IPS DF 6.9 (cell line): ENCODE measurements at places on chromosomes 6 and 20.

- no peak for DNase-seq
Measured at GRCh38 chr6:112007805-112008204, 46.1 kb upstream of the CCN6 start.

DNA sequence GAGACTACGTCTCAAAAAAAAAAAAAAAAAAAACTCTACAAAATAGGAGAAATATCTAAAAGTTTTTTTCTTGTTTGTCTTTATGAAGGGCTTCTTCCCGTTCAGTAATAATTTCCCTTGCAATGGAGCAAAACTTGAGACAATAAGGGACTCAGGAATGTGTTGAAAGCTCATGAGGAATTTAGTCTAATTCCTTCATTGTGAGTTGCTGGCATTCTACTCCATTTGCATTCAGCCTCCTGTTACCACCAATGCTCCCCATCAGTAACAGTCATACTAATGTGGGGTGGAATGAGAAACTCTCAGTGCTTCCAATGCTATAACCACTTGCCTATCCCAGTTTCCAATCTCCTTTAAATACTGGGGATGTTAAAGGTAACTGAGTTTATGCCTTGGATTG is 576.7 kb upstream of the AGPAT4 start:
- DNase-seq = no peak

DNA sequence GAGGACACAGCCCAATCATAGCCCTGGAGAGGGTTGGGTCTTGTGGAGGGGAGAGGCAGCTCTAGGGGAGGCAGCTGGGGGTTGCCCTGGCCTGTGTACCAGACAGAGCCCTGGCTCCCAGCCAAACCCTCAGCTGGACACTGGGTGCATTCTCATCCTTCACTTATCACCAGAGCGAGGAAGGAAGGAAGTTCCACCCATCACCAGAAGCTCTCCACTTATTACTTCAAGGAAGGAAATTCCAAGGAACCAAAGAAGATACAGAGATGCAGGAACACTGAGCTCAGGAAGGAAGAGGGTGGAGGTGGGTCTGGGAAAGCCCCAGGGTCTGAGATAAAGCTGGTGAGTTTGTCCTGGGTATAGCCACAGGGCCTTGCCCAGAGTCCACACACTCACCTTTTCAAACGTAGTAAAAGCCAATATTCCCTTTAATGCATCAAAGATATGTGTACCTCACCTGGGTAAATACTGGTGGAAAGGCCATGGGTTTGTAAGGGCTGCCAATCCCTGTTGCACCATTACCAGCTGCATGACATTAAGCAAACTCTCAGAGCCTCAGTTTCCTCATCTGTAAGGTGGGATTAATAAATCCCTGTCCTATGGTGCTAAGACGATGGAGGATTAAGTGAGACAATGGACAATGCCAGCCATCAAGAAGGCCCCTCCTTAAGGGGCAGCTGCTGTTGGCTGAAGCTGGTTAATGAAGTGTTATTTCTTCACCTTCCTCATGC is 109.7 kb upstream of the NAA20 start:
- DNase-seq = no peak

DNA sequence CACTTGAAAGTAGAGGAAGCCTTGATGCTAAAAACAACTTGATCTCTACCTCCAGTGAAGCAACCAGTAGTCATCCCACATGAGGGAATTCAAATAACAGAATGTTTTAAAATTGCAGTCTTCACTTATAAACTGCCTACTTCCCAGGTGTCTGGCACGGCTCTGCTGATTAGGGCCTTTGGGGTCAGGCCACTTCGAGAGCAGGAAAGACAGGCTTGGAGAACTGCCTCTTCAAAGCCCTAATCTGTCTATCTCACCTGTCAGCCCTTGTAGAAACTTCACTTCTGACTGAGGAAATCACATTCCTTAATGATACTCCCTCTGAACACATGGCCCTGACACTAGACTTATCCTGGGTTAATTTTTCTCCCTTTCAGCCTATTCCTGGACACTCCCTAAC is 458.6 kb downstream of the TENT5A start:
- no peak for DNase-seq

DNA sequence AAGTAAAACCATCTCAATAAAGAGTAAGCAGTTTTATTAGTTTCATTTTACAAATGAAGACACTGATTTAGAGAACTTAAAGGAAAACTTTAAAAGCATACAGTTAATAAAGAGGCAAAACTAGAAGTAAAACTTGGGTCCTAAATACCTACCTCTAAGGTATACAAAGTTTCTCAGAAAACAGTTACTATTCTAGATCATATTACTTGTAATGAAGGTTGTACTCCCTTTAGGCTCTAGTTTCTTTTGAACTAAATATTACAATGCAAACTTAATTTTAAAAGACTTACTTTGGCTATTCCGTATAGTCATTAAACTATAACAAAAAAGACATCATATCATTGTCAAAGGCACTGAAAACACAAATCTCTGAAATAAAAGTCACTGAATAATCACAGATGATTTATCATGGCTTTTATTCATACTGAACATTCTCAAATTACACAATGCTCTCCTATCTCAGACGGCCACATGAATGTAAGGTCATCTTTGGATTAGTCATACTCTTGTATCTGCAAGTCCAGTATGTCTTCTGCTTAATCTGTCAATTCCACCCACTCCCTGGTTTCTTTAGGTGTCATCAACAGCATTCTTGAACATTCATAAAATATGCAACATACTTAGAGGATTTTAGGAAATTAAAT is 361.6 kb upstream of the RUNX2 start:
- DNase-seq = no peak

- no peak for DNase-seq
Measured at GRCh38 chr20:11808841-11809240, 108.9 kb upstream of the BTBD3 start.

- DNase-seq = no peak
Measured at GRCh38 chr6:166415833-166416347, 33.1 kb upstream of the MPC1 start.

DNA sequence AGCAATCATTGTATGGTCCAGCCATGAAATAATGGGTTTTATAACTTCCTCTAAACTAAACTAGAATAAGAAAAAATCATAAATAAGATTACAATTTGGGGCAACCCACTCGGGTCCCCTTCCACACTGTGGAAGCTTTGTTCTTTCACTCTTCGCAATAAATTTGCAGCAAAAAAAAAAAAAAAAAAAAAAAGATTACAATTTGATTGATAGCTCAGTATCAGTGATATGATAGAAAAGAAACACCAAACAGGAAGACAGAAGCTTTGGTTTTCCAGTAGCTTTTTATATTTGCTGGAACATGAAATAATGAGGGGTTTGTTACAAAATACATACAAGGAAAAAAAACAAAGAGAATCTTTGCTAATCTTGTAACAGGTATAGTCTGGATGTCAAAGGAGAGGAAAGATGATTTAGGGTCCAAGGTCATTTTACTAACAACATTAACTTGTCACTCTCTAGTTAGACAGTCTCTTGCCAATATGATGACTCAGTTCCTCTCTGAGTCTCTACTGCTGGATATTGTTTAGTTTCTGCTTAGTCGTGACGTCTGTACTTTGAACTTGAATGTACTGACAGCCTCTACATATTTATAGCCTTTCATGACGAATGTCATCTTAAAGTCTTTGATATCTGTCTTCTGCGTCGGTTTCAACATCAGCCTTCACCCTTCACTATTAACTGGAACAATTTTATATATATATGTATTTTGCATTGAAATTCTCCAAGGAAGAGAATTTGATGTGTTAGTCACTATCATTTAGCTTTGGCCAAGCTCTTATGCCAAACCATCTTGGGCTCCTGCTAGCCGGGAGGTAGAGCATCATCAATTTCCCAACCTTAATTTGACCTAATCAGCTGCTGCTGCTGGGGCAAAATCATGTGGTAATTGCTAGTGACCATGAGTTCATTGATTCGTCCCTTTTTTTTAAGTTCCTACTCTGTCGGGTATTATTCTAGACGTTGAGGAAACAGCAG is 213.1 kb upstream of the STXBP5 start:
- no peak for DNase-seq

DNA sequence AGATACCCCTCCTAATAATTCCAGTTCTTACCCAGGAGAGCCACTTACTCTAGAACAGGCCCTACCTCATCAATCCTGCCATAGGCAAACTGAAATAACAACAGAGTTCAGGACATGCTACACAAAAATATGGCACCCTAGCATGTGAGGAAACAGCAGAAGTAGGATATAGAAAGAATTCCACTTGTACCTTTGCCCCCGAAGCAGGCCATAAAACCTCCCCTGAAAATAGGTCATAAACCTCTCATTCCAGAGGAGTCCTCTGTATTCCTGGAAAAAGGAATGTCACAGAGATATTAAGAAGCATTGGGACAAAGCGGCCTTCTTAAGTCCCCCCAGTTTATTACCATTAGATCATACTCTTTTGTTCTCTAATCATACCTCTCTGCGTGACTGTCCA is 504.3 kb upstream of the MARCKS start:
- no peak for DNase-seq

DNA sequence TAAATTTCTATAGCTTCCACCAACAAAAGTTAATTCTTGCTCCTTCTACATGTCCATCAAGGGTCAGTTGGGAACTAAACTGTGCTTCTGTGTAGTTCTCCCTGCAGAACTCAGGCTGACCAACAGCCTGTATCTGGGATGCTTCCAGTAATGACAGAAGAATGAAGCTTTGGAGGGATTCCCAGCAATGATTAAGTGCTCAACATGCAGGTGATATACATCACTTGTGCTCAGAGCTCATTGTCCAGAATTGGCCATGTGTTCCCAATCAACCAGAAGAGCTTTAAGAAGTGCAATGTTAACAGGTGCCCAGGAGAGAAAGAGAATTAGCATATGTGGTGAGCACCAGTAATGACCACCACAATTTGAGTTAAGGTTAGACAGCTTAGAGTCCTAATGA is 37.4 kb upstream of the SNRPB2 start:
- DNase-seq = no peak

DNA sequence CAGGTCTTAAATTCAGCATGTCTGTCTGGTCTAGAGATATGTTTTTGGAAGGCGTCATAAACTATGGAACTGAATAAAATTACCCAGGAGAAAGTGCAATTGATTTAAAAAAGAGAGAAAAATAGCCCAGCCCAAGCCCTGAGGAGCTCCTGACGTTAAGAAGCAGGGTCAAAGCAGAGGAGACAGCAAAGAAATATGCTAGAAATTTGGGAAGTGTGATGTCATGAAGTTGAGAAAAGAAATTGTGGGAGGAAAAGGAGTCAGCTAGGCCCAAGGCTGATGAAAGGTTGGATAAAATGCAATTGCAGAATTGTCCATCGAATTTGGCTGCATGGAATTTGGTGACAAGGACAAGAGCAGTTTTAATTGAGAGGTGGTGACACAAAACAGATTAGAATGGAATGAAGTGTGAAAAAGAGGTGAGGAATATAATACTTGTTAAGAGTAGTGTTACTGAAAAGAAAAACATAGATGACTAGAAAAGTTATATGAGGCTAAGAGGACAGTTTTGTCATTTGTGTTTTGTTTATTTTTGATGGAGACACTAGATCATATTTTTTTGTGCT is 381.6 kb downstream of the LAMA2 start:
- DNase-seq = no peak

GRCh38 chr20:944774-945410 is 28.8 kb upstream of the ANGPT4 start:
- no peak for DNase-seq

- DNase-seq = no peak
Measured at GRCh38 chr20:45289942-45290676, 16.5 kb upstream of the RBPJL start.

GRCh38 chr6:98864497-98864896 is 30.1 kb downstream of the POU3F2 start:
- no peak for DNase-seq

GRCh38 chr6:25629198-25629576 is 22.8 kb upstream of the SCGN start:
- no peak for DNase-seq

GRCh38 chr6:149586149-149586548 is 20.0 kb downstream of the GINM1 start:
- DNase-seq = no peak

DNA sequence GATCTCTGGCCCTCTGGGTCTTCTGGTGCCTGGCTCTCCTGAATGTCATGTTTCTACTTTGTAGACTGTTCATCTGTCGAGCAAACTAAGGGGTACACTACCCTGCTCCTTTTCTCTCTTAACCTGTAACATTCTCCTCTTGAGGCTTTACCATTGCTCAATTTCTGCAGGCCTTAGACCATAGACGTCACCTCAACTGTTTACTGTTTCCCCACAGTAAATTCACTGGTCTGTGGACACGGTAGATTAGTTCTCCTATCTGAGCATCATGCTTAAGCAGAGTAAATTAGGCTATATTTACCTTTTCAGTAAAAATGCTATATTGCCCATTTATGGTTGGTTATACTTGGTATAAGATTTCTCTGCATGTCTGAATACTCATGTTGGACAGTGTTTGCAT is 40.5 kb downstream of the MCM8 start:
- DNase-seq = no peak
